ENCODE measurements at places on chromosomes 2 and 18.
A peak's percentile ranks its signal among the peaks of the same experiment; 100 is the strongest.

DNA sequence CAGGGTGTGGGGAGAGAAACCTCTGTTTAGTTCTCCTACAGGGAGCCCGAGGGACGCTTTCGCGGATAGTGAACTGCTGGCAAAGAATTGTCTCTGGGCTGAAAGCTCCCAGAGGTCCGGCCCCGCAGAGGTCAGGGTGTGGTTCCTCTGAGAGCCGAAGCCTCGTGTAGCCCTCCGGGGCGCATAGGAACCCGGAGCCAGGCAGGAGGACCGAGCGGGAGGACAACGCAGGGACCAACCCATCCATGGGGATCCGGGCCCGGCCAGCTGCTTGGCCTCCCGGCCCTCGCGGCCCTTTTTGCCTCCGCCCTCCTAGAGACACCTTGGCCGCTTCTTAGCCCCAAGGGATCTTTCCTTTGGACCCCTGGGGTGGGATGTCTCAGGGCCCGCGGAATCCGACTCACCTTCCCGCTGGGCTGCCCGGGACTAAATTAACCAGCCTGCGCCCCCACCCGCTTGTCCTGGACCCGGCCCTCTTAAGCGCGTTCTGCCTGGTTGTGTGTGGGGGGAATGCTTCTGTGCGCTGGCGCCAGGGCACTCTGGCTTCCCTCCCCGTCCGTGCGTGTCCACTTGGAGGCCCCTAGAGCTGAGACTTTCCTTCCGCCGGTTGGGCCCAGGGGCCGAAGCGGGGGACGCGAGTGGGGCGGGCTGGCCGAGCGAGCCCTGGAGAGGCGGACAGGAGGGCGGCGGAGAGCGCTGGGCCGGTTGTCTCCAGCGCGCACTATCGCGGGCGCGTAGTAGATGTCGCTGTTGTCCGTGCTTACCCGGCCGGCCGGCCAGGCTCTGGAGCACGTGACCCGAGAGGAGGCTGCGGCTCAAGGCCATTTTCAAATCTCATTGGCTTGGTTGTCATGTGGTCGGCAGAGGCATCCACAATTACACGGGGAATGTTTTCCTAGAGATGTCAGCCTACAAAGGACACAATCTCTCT lies at the start of gene HOXD10:
TSS of gene HOXD10 (plus strand) at position 896 of the 931 bp plus-strand sequence. CDS start 56 bp downstream, outside the sequence.
- no peak for DNase-seq

DNA sequence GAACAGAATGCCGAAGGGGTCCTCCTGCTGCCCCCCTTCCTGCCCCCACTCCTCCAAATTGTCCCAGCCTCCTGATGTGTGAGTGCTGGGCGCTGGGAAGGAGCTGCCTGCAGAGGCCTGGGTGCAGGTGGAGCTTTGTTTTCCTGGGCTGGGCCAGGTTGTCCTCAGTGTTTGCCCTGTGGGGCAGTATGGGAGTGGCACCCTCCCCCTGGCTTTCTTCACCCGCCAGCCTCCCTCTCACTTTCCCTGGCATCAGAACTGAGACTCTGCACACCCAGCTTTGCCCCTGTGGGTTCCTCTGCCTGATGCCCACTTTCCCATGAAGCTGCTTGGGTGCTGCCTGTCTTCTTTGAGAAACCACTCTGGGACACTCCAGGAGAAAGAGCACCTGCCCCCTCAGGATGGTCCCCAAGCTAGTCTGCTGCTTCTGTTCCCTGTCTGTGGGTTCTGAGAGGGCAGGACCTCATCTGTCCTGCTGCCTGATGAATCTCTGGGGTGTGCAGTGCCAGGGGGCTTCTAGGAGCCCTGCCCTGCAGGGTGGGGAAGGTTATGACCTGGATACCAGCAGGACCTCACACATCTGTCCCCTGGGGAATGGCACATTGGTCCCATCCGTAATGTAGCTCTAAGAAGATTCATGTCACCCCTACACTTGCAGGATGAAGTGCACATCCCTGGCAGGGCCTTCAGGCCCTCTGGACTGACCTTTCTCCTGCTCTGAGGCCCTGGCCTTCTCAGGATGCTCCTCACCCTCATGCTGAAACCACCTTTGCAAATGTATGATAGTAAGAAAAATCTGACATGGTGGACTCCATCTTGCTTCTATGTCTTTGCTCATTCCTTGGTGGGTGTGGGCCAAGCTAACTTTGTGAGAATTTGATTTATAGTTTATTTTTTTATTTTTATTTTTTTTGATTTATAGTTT lies 146.8 kb upstream of the HS6ST1 start:
- no peak for DNase-seq

DNA sequence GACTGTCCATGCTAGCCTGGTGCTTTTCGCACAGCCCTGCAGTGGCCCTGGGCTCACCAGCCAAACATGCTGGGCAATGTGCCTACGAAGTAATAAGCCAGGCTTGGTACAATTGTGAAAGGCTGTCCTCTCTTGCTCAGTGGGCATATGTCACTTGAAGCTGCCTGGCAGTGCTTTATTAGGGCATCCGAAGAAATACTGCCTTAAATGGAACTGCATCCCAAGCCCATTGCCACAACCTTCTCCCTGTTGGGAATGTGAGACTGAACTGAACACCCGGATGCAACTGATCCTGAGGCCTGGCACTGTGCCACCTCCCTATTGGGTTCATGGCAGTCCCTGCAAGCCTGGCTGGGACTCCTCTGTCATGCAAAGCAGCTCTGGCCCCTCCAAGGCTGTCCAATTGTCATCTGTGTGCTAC lies 15.9 kb downstream of the CAPG start:
- DNase-seq: no peak

DNA sequence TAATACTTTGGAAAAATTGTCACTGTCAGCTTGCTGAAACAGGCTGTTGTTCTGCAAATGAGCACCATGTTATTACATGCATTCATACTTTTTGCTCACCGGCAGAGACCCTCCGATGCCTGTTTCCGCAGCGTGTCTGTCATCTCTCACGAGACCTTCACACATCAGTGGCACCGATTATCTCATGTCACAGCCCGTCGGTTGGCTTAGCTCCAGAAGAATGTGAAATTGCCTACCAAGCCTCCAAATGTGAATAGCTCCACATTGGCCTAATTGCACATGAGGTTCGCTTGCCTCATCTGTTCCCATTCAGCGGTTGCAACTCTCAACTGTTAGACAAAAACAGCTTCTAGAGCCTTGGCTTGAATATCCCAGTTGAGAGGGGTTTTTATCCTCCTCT lies 233.0 kb downstream of the ACTR3 start:
- DNase-seq: no peak

DNA sequence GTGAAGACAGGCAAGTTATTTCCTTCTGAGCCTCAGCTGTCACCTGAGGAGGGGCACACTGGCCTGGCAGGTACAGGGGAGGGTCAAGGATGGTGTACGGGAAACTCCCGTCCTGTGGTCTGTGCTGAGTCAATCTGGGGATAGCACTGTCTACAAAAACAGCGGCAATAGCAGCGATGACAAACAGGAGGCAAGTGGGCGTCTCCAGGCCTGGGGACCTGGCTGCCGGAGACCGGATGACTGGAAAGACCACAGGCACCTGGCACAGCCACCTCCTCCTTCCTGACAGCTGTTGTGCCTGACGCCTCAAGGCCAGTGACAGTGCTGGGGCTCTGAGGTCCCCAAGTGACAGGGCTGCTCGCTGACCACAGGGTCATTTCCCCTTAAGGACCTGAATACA lies 202.1 kb upstream of the HS6ST1 start:
- no peak for DNase-seq

- peak; percentile 95 for DNase-seq
These were observed 12.7 kb upstream of the DUSP2 start for GRCh38 chr2:96157649-96158553.

DNA sequence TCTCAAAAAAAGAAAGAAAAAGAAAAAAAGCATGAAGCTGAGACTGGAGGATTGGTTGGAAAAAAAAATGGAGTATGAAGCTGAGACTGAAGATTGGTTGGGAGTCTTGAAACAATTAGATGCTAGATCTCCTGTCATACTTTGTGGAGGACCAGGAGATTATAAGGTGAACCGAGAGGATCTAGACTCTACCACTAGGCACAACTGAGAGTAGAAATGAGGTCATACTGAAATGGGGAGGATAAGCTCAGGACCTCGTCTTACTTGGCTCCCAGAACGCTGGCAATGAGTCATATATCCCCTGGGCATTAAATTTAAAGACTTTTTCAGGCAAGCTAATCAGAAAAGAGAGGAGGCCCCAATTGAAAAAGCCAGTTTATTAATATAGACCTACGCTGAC lies 3.3 kb upstream of the ORC2 start:
- DNase-seq: no peak

DNA sequence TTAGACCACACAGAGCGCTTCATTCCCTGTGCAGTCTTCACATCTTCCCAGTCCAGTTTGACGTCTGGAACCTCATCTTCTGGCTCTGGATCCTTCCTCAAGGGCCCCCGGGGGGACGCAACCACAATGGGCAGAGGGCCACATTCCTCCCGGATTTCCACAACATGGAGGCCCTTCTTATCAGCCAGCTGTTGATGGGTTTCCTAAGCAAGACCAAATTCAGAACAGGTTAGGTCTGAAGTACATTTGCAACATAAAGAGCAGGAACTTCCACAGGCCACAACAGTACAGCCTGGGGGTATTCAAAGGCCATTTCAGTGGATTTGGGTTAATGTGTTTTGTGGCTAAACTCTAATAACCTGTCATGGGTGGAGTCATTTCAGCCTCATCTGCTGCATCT lies 34.2 kb downstream of the MRPS5 start:
- no peak for DNase-seq

- no peak for DNase-seq
These were observed 116.3 kb upstream of the KLHL29 start for GRCh38 chr2:23268467-23269263.

DNA sequence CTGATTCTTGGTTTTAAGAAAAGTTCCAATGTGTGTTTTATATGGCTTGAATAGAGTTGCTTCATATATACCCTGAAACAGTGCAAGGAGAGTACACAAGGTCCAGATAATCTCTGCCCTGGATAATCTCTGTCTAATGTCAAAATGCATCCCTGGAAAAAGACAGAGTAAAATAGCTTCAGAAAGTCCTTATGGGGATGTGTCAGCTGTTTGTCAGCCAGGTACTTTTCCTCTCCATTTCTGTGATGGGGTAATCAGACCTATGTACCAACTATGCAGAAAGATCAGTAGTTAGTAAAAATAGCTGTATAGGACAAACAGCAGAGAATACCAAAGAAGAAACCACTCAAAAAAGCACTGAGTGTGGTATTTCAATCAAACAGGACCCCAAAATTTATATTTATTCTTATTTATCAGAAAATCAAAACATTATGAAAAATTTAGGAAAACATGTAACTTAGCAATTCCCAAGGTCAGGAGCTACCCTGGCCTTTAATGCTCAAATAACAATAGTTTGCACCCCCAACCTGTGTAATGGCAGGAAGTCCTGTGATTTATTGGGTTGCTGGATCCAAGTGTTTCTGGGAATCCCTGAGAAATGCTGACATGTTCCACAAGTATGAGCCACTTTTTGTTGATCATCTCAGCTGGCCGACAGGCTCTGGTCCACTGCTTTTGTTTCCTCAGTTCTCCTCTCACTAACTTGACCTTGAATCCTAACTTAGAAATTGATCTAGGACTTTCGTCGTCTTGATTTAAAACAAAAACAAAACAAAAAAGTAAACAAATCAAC lies 69.6 kb downstream of the MDH1 start:
- DNase-seq: no peak

GRCh38 chr2:85866165-85866659 lies 22.6 kb downstream of the ST3GAL5 start:
- DNase-seq: no peak

DNA sequence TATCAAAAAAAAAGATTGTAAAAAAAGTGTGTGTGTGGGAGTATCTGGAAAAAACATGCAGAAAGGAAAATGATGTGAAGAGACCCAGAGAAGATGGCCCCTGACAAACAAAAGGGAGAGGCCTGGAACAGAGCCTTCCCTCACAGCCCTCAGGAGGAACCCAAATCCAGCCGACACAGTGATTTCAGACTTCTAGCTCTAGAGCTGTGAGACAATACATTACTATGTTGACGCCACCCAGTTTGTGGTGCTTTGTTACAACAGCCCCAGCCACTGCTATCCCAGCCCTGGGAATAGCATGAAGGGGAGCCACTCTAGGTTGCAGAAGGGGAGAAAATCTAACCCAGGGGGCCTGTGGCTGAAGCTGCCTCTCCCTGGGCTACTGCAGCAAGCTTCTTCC lies 59.0 kb upstream of the ZBTB7C start:
- no peak for DNase-seq

GRCh38 chr2:187174582-187174981 lies 273.5 kb downstream of the CALCRL start:
- no peak for DNase-seq

DNA sequence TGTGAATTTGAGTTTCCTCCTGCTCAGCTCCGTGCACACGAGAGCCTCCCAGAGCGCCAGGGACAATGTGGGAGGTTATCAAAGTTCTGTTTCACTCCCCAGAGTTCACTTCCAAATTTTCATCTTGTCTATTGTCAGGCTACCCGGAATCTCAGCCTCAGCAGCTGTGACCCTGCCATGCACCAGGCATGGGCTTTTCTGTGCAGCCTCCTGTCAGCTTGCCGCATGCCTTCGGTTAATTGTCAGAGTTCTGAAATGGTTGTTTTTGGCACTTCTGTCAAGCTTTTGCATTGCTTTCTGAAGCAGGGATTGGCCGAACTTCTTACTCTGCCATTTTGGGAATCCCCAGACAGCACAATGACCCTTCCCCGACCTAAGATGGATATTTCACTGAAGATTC lies 60.4 kb downstream of the SH3YL1 start:
- no peak for DNase-seq

Data from stimulated activated CD4-positive, alpha-beta T cell treated with anti-CD3 and anti-CD28 coated beads, Interleukin-12 subunit alpha, Interleukin-12 subunit beta, amount 100 ng/mL, for 4 hours (primary cell).